Germinal center (tissue), 1 donor: ENCODE measurements at places on chromosomes 11 and 22.

GRCh38 chr11:32231909-32232493 is 141.1 kb downstream of the RCN1 start:
- peak; percentile 6 for DNase-seq

GRCh38 chr11:128962896-128963295 is 20.2 kb upstream of the TP53AIP1 start:
- no peak for DNase-seq

GRCh38 chr11:69537126-69537525 is 55.7 kb downstream of the LINC01488 start:
- DNase-seq = no peak

DNA sequence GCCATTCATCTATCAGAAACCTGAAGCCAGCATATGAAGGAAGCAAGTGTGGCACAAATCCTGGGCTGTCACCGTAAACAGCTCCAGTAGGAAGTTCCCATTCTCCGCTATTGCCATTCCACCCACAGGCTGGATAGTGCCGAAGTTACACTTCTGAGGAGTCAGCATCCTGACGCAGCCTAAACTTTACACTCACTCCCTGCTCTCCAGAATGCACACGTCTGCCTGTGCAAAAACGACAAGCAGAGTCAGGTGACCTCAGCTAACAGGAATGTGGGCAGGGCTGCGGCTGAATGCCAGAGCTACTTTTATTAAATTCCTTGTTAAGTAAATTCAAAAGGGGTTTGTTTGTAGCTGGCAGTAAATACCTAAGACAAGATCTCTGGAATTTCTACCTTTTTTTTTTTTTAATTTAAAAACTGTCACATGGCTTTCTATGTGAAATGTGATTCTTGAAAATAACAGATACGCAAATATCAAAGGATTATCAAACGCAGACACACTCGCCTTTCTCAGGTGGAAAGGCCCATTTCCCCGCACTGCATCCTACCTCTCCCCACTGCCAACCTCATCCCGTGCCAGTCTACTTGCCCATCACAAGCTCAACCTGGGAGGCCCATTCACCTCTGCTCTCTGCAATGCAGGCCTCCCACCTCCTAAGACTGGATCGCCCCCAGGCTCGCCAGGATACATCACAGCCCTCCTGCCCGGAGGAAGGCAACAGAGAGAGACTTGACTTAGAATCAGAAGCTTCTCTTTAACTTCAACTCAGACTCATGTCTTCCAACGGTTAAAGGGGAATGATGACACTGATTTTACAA is 33.5 kb downstream of the NFRKB start:
- DNase-seq = no peak

GRCh38 chr11:66022401-66023185 is 3.7 kb downstream of the CATSPER1 start:
- peak; percentile 86 for DNase-seq
